Stimulated activated CD4-positive, alpha-beta T cell treated with anti-CD3 and anti-CD28 coated beads, Interleukin-4, amount 100 ng/mL, for 1 hour (primary cell): ENCODE measurements at places on chromosomes 3 and 15.

DNA sequence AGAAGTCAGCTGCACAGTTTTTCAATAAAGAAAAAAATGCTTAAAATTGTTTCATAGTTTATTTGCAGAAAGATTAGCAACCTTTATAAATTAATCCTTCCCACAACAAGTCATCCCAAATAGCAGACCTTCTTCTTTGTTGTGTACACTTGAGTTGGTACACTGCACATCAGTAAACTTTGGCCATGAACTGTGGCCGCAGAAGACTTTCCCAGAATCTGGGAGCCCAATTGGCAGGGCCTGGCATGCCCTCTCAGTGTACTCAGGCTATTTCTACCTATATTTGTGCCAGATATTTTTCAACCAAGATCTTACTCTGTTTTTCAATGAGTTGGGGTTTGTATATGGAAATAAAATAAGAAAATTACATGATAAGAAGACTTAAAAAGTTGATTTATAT, 133.1 kb downstream of the DIPK2A start:
- no peak for DNase-seq

GRCh38 chr3:54857343-54857742, 70.5 kb downstream of the LRTM1 start:
- no peak for DNase-seq

GRCh38 chr3:162041622-162042021, 545.0 kb downstream of the OTOL1 start:
- no peak for DNase-seq

- DNase-seq: no peak
These were observed 228.3 kb downstream of the ADAMTS17 start for GRCh38 chr15:100113351-100114080.

DNA sequence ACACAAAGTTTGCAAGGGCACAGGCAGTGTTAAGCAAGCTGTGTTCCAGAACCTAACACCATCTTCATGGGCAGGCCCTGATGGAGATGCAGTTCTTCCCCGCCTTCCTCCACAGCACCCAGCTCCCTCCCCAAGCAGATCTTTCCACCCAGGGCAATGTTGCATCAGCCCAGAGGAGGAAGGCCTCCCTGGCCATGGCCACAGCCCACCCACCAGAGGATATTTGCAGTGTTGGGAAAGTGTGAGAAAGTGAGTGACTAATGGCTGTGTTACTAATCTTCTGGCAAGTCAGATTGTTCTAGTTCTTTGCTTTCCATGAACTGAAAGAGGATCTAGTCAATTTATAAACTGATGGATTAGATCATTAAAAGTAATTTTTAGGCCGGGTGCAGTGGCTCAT, 42.0 kb upstream of the ATP10A start:
- DNase-seq: peak; percentile 8
